ENCODE measurements at places on chromosomes 2 and 18.

DNA sequence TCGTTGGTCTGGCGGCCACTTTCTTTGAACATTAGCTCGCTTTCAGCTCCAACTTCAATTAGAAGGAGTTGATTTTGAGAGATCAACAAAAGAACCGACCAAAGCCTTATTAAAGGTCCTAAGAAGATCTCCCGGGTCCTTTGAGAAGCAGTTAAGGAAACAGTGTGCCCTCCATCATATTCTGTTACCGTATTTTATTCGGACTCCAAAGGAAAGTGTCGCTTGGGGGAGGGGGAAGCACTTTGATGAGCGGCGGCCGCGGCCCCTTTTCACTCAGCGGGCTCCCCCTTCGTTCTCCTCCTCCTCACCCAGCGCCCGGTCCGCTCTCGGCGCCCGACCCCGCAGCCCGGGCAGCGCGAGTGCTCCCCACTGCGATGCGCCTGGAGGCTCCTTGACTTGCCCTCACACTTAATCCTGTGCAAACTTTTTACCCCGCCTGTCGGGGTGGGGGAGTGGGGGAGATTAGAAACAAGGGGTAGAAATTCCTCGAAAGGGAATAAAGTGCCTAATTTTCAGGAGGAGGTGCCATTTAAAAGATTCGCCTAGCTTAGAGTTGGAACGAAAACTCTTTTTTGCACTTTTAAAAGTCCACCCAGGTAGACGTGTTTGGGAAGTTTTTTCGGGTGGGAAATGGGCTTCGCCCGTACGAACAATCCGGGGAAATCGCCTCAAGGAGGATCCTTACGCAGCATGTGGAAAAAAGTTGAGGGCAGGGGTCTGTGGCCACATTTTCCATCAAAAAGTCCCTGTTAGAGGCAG lies 1.2 kb upstream of the OTX1 start:
- DNase-seq, result peak; percentile 40

DNA sequence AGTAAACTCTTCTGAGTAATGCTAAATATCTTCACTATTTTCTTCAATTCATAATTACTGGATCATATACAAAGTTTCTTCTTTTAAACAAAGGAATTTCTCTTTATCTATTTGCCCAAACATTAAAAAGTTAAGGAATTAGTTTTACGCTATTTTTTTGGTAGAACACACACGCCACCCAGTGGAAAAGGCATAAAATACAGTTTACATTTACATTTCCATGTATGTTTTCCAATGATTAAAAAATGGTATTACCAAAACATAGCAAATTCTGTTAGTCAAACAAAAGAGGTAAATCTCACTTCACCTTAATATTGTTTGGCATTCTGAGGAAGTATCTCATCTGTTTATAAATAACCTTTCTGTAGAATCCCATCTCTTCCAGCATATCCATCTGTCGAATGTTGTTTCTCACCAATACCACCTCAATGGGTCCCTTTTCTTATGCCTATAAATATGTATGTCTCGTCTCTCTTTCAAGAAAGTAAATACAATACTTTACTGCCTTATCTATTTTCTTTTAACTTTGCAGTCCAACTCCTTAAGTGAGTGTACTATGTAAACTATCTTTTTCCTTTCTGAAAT lies 7.2 kb downstream of the BOLL start:
- DNase-seq, result peak; percentile 51

GRCh38 chr18:66046032-66046602 lies 295.3 kb downstream of the CDH7 start:
- DNase-seq, result peak; percentile 87

DNA sequence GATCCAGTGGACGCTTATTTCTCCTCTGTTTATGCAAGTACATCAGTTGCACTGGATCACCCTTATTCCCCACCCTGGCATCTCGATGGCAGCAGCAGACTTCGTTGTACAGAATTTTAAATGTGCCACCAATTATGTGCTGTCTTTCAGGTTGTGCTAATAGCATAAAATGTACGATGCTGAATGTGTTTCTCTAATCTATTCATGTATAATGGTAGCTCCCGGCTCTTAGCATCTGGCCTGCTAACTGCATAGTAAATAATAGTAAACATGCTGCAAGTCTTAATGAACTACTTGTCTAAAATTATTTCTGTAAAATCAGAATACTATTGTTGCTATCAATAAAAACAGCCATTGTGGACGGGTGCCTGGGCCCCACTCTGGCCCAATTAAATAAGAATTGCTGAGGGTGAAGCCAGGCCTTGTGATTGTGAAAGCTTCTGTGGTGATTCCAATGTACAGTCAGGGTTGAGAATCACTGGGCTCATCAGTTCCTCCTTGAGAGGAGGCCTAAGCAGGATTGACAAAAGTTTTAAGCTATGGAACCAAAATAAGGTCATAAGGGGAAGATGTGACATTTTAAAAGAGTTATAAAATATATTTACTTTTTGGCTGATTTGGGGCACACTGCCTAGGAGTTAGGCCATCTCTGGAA lies 14.4 kb upstream of the MYO3B start:
- DNase-seq, result no peak

DNA sequence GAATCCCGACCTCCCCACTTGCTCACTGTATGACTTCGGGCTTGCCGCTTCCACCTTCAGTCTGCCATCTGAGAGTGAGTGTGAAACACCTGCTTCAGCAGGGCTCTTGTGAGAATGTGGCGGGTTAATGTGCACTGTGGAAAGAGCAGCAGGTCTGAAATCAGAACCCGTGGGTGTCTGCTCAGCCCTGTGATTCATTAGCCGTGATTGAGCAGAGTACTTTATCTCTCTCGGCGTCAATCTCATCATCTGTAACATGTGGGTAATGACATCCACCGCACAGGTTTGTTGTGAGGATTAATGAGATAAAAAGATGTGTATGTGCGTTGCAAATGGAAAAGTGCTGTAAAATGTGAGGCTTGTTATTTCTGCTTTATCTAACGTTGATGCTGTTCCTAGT lies 128.6 kb downstream of the LRATD1 start:
- DNase-seq, result no peak

GRCh38 chr2:111235192-111236015 lies 114.7 kb downstream of the BCL2L11 start:
- DNase-seq, result no peak

GRCh38 chr2:240179186-240179815 lies 38.8 kb upstream of the OTOS start:
- no peak for DNase-seq

DNA sequence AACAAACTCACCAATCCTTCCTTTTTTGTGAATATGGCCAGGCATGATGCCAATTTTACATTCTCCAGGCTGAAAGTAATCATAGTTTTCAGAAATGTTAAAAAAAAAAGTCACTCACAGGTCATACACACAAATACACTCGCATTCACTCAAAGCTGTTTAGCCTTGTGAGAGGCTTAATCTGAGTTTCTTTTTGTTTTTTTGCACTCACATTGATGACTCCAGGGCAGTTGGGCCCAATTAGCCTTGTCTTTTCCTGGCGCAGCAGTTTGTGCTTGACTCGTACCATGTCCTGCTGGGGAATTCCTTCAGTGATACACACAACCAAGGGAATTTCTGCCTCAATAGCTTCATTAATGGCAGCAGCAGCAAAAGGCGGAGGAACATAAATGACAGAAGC lies 18.0 kb downstream of the SUCLG1 start:
- DNase-seq, result no peak

DNA sequence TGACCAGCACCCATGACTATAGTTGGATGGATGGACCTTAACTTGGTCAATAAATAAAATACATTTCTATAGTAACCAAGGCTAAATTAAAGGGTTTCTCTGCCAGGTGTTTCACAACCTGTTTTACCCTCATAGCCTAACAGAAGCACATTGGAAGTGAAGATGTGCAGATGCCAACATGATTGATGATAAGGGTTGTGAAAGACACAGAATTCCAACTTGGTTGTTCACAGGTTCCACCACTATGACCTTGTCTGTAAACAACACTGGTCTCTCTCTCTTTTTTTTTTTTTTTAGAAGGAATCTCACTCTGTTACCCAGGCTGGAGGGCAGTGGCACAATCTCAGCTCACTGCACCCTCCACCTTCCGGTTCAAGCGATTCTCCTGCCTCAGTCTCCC lies 37.5 kb upstream of the PTH2R start:
- no peak for DNase-seq

DNA sequence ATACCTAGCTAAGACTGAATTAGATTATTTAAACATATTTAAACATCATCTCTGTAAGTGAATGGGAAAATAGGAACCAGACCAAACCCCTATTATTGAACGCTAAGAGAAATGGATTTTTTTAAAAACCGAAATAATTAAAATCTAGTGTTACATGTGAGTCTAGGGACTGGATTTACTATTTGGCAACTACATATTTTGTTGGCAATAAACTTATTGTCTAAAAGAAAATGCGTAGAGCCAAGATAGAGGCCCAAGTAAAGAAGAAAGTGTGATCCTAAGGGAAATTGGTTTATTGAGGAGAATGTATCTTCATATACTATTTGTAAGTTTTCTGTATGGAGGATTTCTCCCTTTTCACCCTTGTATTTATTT lies 105.6 kb downstream of the LTBP1 start:
- no peak for DNase-seq

GRCh38 chr2:147025646-147026585 lies 818.9 kb upstream of the ACVR2A start:
- DNase-seq, result peak; percentile 19

DNA sequence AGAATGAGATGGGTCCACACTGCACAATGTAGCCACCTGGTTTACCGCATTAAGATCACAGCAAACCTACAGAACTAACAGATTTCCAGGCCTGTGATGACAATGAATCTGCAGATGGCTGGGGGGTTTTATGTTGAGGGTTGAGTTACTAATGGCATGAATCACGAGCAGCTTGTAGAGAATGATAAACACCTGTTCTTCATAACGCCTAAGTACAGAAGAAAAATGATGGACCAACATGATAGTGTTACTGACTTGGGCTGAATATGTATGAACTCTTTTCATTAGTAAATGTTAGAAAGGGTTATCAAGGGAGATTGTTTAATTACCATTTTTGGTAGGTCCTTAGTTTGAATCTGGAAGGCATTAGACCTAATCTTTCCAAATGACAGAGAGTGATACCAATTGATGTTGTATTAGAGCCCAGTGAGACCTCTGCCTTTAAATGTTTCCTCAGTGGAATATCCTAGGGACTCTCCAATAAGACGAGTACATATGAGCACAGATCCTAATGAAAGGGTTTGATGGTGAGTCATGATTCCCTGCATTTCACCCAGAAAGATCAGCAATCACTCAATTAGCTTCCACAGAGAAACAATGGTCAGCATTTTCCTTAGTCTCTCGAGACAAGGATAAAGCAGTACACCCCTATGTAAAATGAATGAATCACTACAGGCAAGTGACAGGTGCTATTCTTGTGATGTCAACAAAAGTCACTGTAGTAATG lies 243.8 kb downstream of the DLGAP1 start:
- DNase-seq, result no peak

GRCh38 chr2:220695397-220696279 lies 876.5 kb downstream of the EPHA4 start:
- DNase-seq, result no peak

DNA sequence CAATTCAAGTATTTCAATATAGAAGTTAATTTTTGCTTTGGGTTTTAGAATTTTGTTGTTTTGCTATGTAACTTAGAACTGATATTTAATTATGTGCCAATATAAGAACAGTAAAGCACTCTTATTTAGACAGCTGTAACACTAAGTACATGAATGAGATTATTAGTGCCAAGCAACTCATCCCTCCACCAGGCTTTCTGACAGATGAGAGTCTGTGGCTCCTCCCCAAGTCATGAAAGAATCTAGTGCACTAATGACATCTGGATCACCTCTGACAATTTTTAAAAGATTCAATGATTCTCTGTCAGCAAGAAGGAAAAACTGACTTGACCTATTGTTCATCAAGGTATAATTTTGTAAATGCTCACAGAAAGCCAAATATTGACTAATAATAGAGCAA lies 67.8 kb downstream of the TMEFF2 start:
- peak; percentile 44 for DNase-seq

DNA sequence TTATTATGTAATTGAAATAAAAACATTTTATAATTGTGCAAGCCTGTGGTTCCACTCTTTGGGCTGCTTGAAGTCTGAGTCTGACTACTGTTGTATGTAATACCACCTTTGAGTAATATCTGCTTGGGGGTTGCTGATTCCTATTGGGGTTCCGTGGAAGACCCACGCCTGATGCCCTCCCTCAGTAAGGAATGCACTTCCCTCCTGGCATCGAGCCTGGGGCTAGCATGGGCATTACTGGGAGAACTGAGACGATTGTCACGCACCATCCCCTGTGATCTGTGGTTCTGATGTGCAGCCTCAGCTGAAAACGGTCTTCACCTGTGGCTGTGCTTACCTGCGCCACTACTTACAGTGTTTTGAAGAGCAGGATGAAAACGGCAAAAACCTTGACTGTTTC lies 32.7 kb upstream of the RBM44 start:
- no peak for DNase-seq

DNA sequence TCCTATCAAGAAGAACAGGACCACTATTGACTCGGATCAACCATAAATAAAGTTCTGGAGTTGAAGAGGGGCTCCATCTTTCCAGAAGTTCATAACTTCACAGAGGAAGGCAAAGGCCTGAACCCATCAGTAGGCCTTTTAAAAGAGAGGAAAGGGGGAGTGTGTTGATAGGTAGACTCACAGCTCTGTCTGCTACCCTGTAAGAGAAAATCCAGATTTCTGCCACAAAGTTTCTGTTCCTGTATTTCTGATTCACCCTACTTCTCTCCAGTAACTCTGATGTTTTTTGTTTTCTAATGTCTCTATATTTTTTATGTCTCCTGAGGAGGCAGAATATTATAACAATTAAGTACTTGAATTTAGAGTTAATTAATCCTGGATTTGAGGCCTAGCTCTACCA lies 564.0 kb downstream of the TNS1 start:
- no peak for DNase-seq

DNA sequence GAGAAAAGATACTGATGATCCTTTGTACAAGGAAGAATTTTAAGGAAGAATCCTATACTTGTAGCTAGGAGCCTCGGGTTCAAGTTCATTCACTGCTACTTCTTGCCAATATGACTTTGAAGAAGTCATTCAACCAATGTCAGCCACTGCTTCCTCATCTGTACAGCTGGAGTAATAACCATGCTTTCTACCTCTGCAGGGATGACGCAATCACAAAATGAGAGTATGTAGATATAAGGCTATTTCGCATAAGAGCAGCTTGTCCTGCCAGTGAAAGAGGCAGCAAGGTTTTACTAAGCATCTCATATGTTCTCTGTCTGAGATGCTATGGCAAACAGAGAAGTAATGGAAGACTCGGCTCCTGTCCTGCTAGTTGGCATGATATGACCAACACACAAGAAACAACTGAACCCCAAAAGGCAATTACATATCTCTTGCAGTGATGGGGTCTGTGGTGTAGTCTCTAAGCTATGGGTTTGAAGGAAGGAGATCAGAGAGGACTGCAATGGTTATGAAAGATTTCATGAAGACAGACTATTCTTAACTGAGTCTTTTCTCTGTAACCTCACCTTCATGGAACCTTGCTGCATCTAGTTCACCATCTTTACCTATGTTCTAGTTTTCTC lies 9.2 kb downstream of the AAK1 start:
- DNase-seq, result no peak

Measured in DMS53 (cell line).